HepG2 (cell line): ENCODE measurements at places on chromosomes 13 and 19.

GRCh38 chr19:41133260-41133659, 19.0 kb downstream of the CYP2F1 start:
- DNase-seq = no peak
- no peaks in the 10 kb centered on the region for H3K36me3 ChIP-seq
- H3K27me3 ChIP-seq = peaks cover 1% of the 10 kb centered on the region
- H3K4me1 ChIP-seq = no peaks in the 10 kb centered on the region
- H3K27ac ChIP-seq = no peak overlapping the region
- H3K4me3 ChIP-seq = no peak overlapping the region

GRCh38 chr13:47628666-47629065, 372.4 kb downstream of the SUCLA2 start:
- no peak overlapping the region for H3K27ac ChIP-seq
- H3K36me3 ChIP-seq = no peaks in the 10 kb centered on the region
- no peak for DNase-seq

DNA sequence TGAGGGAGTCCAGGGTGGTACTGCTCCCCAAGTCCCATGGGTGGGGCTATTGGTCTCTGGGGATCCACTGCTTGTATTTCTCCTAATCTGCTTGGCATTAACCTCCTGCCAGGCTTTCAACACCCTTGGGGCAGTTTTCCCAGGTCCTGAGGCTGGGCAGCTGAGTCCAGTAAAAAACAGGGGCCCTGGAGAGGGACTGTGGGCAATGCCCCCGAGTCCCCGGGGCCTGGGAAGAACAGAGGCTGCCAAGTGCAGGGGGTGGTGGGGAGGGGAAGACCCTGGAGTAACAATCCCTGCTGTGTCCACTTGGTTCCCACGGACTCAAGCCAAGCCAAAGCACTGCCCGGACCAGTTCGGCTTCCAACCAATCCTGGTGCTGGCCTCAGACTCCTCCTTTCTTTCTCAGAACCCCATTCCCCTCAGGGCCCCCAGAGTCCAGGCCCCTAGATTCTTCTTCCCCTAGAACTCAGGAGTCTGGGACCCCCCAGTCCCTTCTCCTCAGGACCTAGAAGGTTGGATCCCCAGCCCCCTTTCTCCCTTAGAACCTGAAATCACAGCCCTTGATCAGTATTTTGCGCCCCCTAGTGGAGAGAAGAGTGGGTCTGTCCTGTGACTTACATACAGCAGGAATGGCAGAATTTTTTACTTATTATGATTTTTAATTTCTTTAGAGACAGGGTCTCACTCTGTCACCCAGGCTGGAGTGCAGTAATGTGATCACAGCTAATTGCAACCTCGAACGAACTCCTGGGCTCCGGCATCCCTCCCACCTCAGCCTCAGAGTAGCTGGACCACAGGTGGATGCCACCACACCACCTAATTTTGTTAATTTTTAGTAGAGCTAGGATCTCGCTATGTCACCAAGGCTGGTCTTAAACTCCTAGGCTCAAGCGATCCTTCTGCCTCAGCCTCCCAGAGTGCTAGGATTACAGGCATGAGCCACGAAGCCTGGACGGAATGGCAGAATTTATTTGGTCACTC, 3.7 kb upstream of the CLPTM1 start:
- no peak overlapping the region for H3K4me3 ChIP-seq
- H3K27me3 ChIP-seq = no peaks in the 10 kb centered on the region
- peak; percentile 85 for DNase-seq
- H3K27ac ChIP-seq = peak overlapping the region; percentile 68
- H3K4me1 ChIP-seq = peaks cover 75% of the 10 kb centered on the region

- no peaks in the 10 kb centered on the region for H3K4me1 ChIP-seq
- no peak for DNase-seq
- no peak overlapping the region for H3K4me3 ChIP-seq
- H3K27ac ChIP-seq = no peak overlapping the region
- no peaks in the 10 kb centered on the region for H3K36me3 ChIP-seq
- no peaks in the 10 kb centered on the region for H3K27me3 ChIP-seq
Observed at GRCh38 chr13:90713441-90714133, 633.9 kb upstream of the MIR17HG start.

- H3K27me3 ChIP-seq = no peaks in the 10 kb centered on the region
- H3K36me3 ChIP-seq = no peaks in the 10 kb centered on the region
- H3K27ac ChIP-seq = no peak overlapping the region
- peaks cover 13% of the 10 kb centered on the region for H3K4me1 ChIP-seq
Observed at GRCh38 chr13:40911341-40911740, 107.8 kb downstream of the ELF1 start.

DNA sequence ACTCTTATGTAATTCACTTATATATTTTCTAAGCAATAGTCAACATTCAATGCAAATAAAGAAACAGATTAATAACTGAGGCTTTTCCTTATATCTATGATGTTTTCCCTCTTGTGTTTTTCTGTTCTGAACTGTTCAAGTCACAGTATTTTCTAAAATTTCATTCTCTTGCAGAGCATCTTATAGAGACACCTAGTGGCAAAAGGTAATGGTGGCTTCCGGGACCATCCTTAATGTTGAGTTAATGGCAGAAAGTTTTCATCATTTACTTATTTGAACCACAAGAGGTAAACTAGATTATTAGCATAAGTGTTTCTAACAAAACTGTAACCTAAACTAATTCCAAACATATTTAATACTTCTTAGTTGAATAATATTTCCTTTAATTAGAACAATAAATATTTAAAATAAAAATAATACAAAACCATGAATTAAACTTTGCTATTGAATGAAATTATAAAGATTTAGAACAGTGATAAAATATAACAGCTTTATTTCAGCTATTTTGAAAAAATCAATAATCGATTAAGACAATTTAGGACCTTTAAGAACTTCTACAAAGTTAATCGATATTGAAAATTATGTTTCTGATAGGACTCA, 1.7 kb upstream of the SLITRK5 start:
- H3K4me1 ChIP-seq = 0 out of 2 replicates have a peak, but pooled peaks cover 5% of the 10 kb centered on the region
- no peaks in the 10 kb centered on the region for H3K36me3 ChIP-seq
- peak; percentile 9 for DNase-seq
- H3K27me3 ChIP-seq = peaks cover 13% of the 10 kb centered on the region

DNA sequence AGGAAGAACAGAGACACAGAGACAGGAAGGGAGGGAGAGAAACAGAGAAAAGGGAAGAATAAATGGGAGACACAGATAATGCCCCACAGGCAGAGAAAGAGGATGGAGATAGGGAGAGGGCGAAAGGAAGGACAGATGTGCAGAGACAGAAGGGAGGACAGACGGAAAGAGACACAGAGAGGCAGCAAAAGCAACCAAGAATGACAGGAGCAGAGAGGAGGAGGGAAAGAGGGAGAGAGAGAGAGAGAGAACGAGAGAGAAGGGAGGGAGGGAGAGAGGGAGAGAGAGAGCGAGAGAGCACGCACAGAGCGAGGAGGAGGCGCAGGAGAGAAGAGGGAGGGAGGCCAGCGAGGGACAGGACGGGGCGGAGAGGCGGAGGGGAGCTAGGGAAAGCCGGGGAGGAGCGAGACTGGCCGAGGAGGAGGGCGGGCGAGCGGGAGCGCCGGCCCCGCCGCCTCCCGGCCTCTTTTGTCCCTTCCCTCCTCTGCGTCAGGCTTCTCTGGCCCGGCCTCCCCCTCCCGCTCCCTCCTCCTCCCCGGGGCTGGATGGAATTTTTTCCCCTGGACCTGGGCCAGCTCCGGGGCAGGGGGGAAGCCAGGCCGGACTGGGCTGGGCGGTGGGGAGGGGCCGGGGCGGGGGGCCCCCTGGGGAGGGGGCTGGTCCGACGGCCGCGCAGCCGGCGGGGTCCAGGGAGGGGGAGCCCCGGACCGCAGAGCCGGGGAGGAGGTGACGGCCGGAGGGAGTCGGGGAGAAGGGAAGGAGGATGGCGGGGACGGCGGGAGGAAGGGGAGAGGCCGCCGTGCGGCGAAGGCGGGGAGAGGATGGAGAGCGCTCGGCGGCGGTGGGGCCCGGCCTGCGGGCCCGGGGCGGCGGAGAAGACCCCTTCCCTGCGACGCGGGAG, 4.2 kb upstream of the SPACA6 start:
- 0 out of 2 replicates have a peak, but pooled peaks cover 2% of the 10 kb centered on the region for H3K36me3 ChIP-seq
- peak overlapping the region; percentile 41 for H3K27ac ChIP-seq
- peaks cover 29% of the 10 kb centered on the region for H3K4me1 ChIP-seq
- no peaks in the 10 kb centered on the region; the same call in 2 of the 3 replicates for H3K27me3 ChIP-seq
